ENCODE measurements at places on chromosomes 16 and 17.

- no peak for DNase-seq
Measured at GRCh38 chr17:32302037-32302436, 36.4 kb downstream of the RHBDL3 start.

GRCh38 chr17:29802246-29802645 lies 127.8 kb downstream of the SSH2 start:
- DNase-seq, result no peak

- DNase-seq, result no peak
Measured at GRCh38 chr17:34435182-34435928, 72.3 kb upstream of the CCL1 start.

DNA sequence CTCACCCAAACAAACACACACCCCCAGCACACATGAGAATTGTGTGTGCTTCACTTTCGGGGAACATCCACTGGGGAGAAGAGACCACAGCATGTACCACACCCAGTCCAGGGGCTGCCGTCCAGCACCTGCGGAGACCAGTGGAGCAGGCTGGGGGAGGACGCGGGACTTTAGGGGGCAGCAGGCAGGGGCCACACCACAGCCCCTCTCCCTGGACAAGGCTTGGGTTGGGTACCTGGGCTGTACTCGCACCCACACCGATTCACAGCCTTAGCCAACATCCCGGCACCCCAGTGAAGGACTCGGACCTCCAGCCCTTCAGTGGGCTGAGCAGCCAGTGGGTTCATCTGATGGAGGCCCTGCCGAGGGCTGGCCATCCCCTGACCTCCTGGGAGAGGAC lies 63.3 kb downstream of the RBFOX3 start:
- DNase-seq, result no peak

DNA sequence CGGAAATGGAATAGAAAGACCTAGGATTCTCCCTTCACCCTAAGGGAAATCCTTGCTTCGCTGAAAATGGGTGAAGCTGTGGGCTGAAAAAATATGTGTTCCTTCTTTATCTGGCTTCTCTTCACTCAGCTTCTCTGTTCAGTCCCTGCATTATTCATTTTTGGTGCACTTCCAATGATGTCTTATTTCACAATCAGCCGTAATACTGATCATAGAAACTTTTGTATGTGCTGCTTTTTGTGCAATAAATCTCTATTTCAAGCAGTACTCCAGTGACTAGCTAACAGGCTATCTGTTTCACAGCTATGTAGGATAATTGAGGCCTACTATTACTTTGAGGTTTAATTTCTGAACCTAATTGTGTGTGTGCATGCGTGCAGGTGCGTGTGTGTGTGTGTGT lies 144.6 kb downstream of the FOXL1 start:
- no peak for DNase-seq

- no peak for DNase-seq
Measured at GRCh38 chr16:56938664-56939513, 6.9 kb downstream of the HERPUD1 start.

- DNase-seq, result no peak
Measured at GRCh38 chr16:80054647-80055046, 454.1 kb upstream of the MAF start.

DNA sequence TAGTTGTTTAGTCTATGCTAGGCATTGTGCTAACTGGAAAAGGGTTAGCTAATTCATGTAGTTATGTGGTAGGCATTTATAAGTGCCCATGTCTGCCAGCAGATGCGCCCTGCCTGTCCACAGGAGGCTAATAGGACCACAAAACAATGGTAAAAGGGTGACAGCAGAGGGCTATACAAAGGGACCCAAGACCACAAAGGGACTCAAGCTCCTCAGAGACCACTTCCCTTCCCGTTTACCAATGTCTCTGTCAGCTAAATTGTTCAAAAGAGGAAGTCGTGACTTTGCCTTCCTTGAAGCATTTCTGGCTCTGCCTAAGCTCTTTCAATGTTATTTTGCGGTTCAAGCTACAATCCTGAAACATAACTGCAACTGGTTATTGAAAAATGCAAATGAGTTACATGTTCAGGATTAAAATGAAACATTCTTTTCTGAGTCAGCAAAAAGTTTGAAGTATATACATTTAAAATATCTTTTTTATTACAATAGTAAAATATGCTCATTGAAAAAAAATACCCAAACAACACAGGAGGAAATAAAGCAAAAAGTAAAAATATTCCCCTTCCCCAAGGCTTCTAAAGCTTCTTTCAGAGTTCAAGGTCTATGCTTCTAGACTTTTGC lies 149.2 kb downstream of the MAF start:
- DNase-seq, result no peak

DNA sequence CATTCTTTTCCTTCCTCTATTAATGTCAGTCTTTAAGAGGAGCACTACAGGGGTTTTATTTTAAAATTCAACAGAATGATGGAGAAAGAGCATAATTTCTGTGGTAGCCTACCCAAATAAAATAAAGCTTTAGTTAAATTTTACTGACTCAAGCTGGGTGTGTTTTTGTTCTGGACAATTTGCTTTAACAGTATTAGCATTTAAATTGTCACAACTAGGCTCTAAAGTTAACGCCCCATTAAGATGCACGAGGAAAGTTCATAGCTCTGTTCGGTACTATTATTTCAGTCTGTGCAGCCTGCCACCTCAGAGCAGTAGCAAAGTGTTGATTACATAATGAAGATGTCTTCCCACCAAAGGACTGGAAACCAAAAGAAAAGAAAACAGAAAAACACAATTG lies 52.0 kb downstream of the CDK12 start:
- DNase-seq, result no peak

GRCh38 chr16:47363761-47364160 lies 97.1 kb downstream of the ITFG1 start:
- no peak for DNase-seq

- DNase-seq, result no peak
Measured at GRCh38 chr16:27777527-27777926, 227.6 kb downstream of the KATNIP start.

- no peak for DNase-seq
Measured at GRCh38 chr17:32995416-32996045, 3.9 kb downstream of the SPACA3 start.

DNA sequence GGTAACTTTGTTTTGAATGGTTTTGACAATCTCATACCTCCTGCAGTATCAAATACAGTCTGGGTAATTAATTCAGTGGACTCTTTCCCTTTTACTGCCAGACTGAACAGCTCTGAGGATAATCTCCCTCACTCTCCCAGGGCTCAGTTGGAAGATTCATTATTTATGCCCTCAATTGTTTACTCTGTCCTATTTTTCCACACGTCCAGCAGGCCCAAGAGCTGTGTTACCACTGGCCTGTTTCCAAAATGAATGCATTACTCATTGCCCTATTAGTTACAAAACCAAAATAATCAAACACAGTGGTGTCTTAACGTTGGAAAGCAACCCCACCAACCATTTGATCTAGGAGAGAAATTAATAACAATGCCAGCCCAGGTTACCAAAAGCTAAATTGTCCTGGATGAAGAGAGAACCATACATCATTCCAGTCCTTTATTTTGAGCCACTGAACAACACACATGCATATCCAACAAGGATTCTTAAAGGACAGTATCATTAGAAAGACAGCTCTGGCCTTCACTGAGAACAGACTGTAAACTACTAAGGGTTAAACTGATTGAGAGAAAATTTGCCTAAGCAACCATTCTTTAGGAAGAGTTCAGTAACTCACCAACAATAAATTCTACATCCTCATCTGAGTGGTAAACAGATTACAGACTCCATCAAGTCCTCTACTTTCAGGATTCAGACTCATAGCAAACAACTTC lies 34.5 kb downstream of the FAM222B start:
- no peak for DNase-seq

- no peak for DNase-seq
Measured at GRCh38 chr16:82899731-82900450, 273.1 kb downstream of the CDH13 start.

GRCh38 chr17:67570797-67571196 lies 146.9 kb upstream of the NOL11 start:
- peak; percentile 19 for DNase-seq

DNA sequence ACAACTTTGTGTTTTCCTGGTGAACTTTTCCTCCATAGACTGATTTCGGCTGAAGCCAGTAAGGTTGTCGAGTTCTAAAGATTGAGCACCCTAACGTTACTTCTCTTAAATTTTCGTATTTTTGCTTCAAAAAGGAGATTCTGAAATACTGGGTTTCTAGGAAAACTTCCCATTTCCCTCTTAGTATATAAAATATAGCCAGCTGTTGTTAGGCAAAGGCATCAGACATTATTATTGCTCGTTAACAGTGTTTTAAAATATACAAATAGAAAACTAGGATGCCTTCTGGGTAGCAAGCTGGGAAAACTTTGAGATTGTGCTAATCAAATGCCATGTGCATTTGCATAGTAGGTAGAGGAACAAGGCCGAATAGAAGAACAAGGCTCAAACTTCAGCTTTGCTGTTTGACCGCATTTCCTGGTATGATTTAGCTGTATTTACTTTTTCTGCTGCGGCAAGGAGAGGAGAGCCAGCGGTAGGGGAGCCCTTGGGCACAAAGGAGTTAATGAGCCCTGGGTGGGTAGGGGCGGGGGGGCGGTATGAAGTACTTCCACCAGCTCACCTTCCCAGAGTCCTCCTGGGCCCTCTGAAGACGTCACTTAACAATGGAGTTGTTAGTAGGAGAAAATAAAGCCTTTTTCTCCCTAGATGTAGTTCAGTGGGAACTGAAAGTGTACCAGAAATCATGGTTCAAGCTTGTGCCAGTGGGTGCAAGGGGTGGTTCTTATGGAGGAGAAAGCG lies 151.9 kb downstream of the MSI2 start:
- DNase-seq, result no peak

DNA sequence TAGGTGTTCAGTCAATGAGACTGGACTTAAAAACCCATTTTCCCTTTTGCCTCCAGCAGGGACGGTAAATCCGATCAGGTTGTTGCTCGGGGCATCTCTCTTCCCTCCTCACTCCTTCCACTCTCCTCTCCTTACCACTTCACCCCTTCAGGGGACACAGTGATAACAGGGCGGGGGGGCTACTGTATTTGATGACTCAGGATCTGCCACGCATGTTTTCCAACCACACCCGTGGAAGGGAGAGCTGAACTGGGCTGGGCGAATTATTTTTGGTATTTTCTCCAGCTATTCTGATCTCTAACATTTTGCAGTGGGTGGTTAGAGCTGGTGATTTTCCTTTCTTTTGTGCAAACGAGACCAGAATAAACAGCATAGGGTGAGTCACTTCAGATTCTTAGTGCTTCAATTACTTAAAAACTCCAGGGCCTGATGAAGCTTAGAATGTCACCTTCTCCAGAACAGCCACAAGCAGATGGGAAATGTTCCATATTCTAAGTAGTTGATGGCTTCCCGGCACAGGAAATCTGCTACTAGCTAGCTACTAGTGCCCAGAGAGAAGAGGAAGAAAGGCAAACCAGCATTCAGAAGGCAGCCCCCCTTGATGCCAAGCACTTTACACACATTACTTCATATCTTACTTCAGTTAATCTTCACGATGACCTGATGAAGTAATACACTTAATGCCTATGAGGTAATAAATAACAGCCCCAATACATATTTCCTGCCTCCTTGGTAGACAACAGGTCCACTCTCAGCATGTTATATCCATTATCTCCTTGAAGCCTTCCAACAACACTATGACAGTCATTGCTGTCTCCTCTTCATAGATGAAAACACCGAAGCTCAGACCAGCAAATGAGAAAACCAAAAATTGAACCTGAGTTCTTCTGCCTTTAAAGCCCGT lies 74.1 kb downstream of the ASIC2 start:
- DNase-seq, result no peak

DNA sequence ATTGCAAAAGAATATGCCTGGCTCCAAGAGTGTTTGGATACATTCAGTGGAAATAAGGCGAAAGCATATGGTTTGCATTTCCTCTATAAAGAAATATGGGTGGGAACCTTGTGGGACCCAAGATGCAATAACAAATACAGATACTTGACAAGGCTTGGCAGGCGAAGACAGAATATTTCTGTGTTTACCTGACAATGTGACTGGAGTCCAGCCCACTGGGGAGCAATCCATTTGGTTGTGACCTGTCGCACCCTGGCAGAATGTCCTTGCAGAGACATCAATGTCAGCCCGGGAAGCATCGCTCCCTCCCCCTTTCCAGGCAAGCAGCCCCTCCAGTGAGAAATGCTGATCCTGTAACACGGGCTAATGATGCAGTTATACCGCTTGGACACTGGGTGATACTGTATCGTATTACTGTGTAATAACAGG lies 296.6 kb downstream of the MAF start:
- DNase-seq, result no peak

- DNase-seq, result no peak
Measured at GRCh38 chr16:63628812-63629211, 1493.1 kb downstream of the CDH11 start.

GRCh38 chr17:52128721-52129120 lies 29.8 kb downstream of the CA10 start:
- DNase-seq, result no peak

GRCh38 chr17:20967776-20968175 lies 75.0 kb downstream of the USP22 start:
- no peak for DNase-seq

GRCh38 chr17:64515419-64515818 lies 8.6 kb downstream of the CEP95 start:
- no peak for DNase-seq

DNA sequence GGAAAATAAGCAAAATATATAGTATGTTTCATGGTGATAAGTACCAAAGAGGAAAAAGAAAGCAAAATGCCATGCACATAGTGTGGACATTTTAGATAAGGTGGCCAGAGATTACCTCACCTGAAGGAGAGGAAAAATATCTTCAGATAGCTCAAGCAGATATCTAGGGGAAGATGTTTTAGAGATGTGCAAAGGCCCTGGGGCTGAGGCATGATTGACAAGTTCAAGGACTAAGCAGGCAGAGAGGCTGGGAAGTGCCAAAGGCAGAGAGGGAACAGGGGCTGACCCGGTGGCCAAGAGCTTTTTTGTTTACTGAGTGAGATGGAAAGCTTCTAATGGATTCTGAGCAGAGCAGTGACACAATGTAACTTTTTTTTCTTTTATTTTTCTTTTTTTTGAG lies 4.4 kb upstream of the MT4 start:
- no peak for DNase-seq

GRCh38 chr17:56812901-56813388 lies 20.8 kb downstream of the C17orf67 start:
- no peak for DNase-seq
